ENCODE measurements at places on chromosomes 7 and 10. TPM values are rescaled to one million over a fixed set of nuclear protein-coding genes. Genes with fewer than 3 reads are reported as not detected.
A peak's percentile ranks its signal among the peaks of the same experiment; 100 is the strongest.

DNA sequence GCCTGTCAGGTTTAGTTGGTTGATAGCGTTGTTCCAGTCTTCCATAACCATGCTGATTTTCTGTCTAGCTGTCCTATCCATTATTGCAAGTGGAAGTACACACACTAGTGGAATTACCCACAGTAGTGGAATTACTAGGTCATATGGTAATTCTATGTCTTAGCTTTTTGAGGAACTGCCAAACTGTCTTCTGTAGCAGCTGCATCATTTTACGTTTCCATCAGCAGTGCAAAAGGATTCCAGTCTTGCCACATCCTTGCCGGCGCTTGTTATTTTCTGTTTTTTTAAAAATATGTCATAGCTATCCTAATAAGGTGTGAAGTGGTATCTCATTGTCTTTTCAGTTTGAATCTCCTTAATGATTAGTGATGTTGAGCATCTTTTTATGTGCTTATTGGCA is 17.2 kb upstream of the RHBDD2 start:
- no peak for DNase-seq

- DNase-seq = no peak
Measured at GRCh38 chr10:124027651-124028050, 65.7 kb downstream of the CHST15 start.

GRCh38 chr10:96718304-96718990 is 1.9 kb downstream of the PIK3AP1 start:
- DNase-seq = no peak

DNA sequence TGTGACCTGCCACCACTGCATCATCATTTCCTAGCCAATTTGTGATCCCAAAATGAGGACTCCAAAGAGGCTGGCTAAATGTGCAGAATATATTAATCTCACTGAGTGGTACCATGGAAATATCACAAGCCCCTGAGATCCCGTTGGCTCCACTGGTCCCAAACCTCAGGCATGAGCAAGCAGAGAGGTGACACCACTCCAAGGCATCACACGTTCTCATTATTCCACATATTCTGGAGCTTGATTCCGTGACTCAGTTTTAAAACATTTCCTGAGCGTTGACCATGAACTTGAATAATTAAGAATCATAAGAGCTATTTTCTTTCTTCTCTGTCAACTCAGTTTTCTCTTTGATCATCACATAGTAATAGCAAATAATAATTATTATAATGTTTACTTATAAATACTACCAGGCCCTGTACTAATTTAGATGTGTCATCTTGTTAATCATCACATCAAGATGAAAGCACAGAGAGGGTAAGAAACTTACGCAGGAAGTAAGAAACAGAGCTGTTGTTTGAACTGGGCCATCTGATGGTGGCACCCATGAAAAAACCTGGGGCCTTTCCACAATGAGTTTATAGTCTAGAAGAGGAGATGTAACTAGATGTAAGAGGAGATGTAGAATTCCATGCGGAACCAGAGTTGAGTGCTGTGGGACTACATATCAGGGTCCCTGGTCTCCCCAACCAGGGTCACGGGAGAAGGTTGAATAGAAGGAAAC is 3.5 kb downstream of the APBB1IP start:
- DNase-seq = no peak

GRCh38 chr10:45063591-45064231 is 63.0 kb downstream of the ZNF22 start:
- no peak for DNase-seq

- DNase-seq = no peak
Measured at GRCh38 chr7:89809291-89809690, 345.0 kb upstream of the STEAP1 start.

GRCh38 chr7:50336894-50337703 is 32.6 kb downstream of the IKZF1 start:
- no peak for DNase-seq

- DNase-seq = no peak
Measured at GRCh38 chr7:29355388-29355787, 160.8 kb downstream of the CHN2 start.

- DNase-seq = no peak
Measured at GRCh38 chr10:114674346-114674745, 16.3 kb upstream of the ABLIM1 start.

DNA sequence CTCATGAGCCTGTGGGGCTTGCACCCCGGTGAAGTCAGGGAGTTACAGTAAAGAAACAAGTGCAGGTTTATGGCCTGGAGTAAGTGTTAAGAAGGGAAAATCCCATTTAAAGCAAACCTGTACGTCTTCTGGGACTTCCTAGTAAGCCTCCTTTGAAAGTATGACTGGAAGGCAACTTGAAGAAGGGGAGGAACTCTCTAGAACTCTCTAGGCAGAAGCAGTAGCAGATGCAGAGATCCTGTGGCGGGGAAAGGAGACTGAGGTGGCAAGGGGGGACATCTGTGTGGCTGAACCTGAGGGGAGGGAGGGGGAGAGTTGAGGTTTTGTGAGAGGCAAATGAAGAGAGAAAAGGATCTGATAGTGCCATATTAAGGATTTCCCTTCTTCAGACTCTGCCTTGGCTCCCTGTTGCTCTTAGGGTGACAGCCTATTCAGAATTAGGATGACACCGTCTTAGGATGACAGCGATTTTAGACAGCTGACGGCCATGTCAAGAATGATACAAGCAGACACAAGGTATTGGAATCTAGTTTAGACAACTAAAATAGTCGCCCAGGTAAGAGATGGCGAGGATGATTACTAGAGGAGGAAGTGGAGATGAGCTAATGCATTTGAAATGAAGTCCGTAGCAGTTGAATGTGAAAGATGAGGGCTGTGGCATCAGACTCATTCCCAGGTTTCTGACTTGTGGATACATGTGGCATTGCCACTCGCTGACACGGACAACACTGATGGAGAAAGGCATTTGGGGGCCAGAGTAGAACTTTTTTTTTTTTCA is 29.0 kb downstream of the CUL1 start:
- DNase-seq = no peak

DNA sequence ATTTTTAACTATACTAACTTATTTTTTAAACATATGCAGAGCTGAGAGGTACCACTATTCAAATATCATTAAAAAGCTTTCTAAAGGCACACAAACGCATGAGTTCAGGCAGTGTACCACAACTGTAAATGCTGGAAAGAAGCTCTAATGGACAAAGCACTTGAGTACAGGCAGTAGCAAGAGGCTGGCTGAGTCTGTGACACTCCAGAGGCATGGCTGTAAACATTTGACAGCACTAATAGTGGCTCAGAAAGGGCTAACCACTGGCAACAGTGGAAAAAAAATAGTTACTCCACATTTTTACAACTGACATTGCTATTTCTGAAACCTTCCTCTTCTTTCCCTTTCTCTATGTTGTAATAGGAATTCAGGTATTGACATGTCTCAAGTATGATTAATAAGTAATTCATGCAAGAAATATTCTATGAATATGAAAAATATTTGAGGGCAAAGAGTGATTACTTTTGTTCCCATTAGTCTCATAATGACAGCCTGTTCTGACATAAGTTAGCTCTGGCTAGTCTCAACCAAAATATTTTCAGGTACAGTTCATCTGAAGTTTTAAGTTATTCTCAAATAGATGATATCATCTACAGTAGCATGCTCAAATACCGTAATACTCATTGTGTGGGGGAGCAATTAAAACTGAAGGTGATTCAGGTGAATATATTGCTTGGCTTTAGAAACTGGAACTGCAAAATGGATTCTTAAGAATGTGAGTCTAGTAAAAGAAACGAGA is 324.0 kb upstream of the POT1 start:
- DNase-seq = no peak

DNA sequence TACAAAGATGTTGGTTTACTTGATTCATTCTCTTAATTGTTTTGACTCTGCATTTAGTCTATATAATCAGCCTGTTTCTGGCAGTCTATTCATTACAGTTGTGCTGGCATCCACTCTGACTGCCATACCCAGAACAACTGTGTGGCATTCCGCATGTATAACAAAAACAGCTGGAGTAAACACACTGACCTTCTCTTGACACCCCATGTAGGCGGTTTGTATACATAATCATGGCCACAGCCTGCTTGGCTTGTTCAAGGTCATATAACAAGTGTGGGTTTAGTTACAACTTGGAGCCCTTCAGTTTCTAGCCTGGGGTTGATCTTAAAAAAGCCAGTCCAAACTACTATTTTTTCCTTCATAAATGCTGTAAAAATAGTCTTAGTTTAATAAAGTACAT is 70.9 kb downstream of the MBL2 start:
- no peak for DNase-seq

DNA sequence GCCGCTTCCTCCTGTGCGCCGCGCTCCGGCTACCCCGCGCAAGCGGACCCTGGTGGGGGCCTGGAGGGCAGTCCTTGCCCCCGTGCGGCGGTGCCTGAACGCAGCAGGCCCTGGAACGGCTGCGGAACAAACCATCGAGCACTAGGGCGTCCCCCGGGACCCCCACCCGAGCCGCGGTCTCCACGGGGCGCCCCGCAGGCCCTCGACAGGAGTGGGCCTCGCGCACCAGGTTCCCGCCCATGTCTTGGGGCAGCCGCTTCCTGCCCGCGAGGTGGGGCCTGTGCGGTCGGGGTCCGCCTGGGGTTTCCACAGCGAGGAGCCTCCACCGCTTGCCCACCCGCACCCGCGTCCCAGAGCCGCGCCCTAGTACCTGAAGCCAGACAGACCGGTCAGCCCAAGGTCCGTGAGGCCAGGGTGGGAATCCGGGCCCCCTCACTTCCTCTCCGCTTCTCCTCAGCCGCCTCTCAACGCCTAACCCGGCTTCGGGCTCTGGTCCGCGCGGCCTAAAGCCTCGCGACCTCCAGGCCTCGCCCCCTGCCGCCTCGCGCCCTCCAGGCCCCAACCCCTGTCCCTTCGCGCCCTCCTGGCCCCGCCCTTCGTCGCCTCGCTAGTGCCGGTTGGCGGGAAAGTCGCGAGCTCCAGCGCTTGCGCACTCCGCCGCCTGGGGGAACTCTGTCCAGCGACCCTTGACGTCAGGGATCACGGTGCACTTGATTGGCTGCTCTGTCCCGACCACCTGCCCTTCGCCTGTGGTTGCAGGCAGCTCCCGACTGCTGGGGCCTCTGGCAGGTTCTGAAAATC is 7.0 kb upstream of the GBX1 start:
- DNase-seq = peak; percentile 52

DNA sequence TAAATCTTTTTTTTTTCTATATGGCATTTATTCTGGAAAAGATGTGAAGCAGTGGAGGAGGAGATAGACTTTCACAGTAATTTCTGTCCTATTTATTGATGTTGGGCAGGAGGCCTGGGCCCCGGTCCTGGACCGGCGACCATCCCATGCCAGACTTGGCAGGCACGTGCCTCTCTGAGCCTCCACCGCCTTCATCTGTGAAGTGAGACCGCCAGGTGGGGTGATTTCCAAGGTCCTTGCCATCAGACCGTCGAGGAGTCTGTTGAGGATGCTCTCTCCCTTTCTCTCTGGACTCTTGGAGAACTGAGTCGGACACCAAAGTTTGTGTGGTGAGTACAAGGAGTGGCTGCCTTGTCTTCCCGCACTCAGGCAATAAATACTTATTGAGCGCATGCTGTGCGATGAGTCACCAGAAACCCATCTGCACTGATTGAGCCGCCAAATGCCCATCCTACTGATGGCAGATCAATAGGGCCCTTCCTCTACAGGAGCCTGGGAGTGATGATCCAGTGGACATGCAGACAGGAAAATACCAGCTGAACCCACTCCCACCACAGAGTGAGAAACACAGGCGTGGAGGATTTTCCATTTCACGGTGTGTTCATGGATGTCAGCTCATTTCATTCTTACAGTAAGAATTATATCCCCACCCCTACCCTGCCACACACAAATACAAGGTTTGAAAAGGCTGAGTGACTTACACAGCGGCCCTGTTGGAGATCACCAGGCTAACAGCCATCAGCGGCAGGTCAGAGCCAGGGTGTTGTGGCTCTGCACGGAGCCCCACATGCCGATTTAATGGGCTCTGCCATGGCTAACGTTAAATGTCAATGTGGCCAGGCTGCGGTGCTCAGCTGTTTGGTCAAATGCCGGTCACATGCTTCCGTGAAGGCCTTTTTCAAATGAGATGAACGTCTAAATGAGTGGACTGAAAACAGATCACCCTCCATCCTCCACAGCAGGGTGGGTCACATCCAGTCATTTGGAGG is 11.5 kb upstream of the PRKAG2 start:
- no peak for DNase-seq

GRCh38 chr10:24899571-24899970 is 52.8 kb downstream of the PRTFDC1 start:
- no peak for DNase-seq

- DNase-seq = no peak
Measured at GRCh38 chr7:131103997-131104396, 223.7 kb upstream of the MKLN1 start.

GRCh38 chr7:155282671-155283070 is 15.0 kb upstream of the INSIG1 start:
- DNase-seq = no peak

DNA sequence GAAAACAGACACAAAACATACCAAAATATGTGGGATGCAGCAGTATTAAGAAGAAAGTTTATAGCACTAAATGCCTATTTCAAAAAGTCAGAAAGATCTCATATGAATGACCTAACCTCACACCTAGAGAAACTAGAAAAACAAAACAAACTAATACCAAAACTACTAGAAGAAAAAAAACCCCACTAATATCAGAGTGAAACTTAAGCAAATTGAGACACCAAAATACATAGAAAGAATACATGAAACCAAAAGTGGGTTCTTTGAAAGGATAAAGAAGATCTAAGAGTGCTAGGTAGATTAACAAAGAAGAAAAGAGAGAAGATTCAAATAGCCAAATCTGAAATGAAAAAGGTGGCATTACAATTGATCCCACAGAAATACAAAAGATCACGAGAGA is 494.1 kb downstream of the SH2D4B start:
- no peak for DNase-seq

DNA sequence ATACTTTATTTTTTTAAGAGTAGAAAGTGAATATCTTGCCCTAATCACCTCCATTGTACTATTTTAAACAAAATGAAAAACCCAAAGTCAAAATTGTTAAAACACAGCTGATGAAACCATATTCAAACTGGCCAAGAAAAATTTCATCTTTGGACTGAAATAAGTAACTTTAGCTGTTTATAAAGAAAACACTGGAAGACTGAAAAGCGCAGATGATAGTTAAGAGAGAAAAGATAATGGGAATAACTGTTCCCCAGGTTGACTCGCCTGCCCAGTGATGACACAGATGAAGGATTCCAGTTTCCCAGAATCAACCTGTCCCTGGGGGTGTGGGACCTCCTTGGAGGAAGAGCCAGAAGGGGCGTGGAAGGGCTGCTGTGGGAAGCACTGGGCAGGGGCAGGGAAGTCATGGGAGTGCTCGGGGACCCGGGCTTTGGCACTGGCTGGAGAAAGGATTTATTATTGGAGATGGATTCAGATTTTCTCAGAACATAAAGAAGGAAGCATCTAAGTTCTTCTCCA is 43.1 kb downstream of the DENND2A start:
- peak; percentile 46 for DNase-seq

The TDRD1 gene
- total RNA-seq = 2.7 TPM

The HABP2 gene
- total RNA-seq = not detected

The PNLIPRP2 gene
- total RNA-seq = not detected

The VWA2 gene
- total RNA-seq = not detected

The SEPHS1 gene
- 27.8 TPM for total RNA-seq

The BUB3 gene
- 40.0 TPM for total RNA-seq

The NOM1 gene
- total RNA-seq = 7.8 TPM

All from left ventricle myocardium superior (tissue), 1 donor.